ENCODE measurements at places on chromosomes 6 and 20. TPM values are rescaled to one million over a fixed set of nuclear protein-coding genes. Genes with fewer than 3 reads are reported as not detected.

DNA sequence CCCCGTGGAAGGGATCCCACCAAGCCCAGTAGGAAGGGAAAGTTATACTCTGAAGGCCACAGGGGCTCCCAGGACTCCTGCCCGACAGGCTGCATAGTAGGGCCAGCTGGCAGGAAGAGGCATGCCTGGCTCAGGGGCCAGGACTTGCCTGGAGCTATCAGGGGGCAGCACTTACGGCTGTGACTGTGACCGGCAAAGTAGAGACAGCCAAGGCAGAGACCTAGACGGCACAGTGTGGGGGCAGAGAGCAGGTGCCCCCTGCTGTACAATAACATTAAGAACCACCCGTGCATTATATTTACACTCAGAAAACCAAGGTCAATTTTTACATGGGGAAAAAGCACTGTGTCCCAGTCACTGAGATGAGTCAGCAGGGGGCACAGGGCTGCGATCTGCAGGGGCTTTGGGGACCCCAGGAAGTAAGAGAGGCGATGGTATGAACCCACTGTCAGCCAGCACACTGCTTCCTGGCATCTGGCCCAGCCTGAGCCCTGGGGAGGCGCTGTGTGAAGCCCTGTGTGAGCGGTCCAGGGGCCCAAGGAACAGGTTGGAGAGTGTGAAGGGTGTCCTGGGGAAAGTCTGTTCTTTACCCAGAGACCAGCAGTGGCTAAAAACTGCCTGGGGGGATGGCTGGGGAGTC is 9.9 kb downstream of the CCDC167 start:
- no peak for DNase-seq
- H3K36me3 ChIP-seq, result no peaks in the 10 kb centered on the region
- no peak overlapping the region for H3K4me3 ChIP-seq
- no peak overlapping the region for H3K27ac ChIP-seq
- no peaks in the 10 kb centered on the region for H3K4me1 ChIP-seq

The SLC9A8 gene
- 13.3 TPM for total RNA-seq

The CD24 gene
- 201 TPM for total RNA-seq

The PSORS1C1 gene
- 1.9 TPM for total RNA-seq

DNA sequence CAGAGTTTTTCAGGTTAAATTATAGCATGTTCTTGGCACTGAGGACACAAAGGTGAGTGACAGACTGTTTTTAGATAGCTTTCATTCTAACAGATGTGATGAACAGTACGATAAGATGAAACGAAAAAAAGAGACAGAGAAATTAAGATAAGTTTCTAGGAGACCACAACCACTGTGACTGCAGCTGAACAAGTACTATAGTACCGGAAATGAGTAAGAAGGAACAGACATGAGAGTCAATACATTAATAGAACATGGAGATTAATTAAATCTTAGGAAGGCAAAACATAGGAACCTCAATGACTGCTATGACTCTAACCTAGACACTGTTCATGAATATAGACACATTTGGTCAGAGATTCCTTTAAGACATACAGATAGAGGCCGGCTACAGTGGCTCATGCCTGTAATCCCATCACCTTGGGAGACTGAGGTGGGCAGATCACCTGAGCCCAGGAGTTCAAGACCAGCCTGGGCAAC is 40.2 kb downstream of the HBS1L start:
- H3K27me3 ChIP-seq, result no peaks in the 10 kb centered on the region
- H3K4me1 ChIP-seq, result no peaks in the 10 kb centered on the region
- no peak overlapping the region for H3K4me3 ChIP-seq
- DNase-seq, result no peak

DNA sequence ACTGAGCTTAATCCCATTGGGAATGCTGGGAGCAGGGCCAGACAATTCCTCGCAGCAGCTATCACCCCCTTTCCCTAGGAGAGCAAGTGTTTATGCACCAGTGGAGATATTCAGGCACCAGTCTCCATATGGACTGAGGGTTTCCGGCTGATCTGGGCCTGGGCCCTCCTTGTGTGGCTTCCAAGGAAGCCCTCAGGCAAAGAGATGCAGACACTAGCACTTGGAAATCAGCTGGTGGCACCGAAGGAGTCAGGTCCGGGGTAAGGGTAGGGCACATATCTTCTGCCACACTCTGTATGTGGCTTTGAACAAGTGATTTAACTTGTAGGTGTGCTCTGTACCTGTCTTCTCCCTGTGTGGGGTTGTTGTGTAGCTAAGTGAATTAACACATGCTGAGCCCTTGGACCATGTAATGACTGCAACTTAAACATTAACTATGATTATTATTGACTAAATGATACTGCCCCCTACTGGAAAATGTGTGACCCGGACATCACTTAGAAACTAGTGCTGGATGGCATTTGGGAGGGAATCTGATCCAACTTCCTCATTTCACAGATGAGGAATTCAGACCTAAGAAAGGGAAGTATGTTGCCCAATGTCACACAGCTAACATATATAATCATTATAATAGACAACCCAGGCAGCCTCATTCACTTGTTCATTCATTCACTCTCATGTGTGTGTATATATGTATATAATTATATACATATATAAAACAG is 19.3 kb upstream of the WFDC2 start:
- H3K4me3 ChIP-seq, result no peak overlapping the region
- no peaks in the 10 kb centered on the region for H3K27me3 ChIP-seq

The RSPH9 gene
- total RNA-seq, result not detected

The SAMD5 gene
- total RNA-seq, result 13.5 TPM

The C20orf202 gene
- 0.33 TPM for total RNA-seq

GRCh38 chr6:108074057-108074358 is 533 bp downstream of the OSTM1 start:
- H3K27me3 ChIP-seq, result no peaks in the 10 kb centered on the region
- H3K4me1 ChIP-seq, result no peaks in the 10 kb centered on the region
- no peak for DNase-seq
- no peaks in the 10 kb centered on the region for H3K36me3 ChIP-seq

- no peaks in the 10 kb centered on the region for H3K27me3 ChIP-seq
- no peaks in the 10 kb centered on the region for H3K4me1 ChIP-seq
- H3K27ac ChIP-seq, result no peak overlapping the region
- H3K4me3 ChIP-seq, result no peak overlapping the region
- no peak for DNase-seq
- no peaks in the 10 kb centered on the region for H3K36me3 ChIP-seq
These were observed 266.1 kb upstream of the EPHA7 start for GRCh38 chr6:93685494-93685893.
